Vagina (tissue), 2 donors: ENCODE measurements at places on chromosomes 7 and 10.

- no peak overlapping the region for H3K4me3 ChIP-seq
- H3K27me3 ChIP-seq: no peaks in the 10 kb centered on the region
- H3K4me1 ChIP-seq: no peaks in the 10 kb centered on the region
- H3K27ac ChIP-seq: no peak overlapping the region
Observed at GRCh38 chr10:93131986-93132385, 58.3 kb downstream of the CYP26A1 start.

DNA sequence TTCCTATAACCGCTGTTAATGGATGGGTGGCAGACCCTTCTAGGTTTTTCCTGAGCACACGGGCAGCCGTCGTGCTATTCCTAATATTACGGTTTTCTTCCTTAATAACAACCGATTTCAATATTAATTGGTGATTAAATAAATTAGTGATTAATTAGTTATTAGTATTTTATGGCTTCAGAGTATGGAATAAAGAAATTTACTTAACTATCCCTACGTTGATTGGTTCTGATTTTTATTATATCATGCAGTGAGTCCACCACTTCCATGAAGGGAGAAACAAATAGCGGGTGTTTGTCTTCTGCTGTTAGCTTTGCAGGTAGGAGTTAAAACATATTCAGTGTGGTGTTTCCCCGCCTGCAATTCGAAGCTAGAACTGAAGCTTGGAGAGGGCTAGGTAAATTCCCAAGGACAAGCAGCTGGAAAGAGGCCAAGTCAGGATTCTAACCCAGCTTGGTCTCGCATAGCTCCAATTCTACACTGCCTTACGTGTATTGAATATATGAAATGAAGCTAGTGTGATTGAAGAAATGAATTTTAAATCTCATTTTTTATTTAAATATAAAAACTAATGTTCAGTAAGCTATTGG is 928 bp upstream of the CSTF2T start:
- H3K36me3 ChIP-seq: no peaks in the 10 kb centered on the region
- peak overlapping the region; percentile 93 for H3K27ac ChIP-seq
- H3K27me3 ChIP-seq: no peaks in the 10 kb centered on the region
- peak overlapping the region; percentile 76 for H3K4me3 ChIP-seq
- DNase-seq: no peak
- H3K4me1 ChIP-seq: peaks cover 34% of the 10 kb centered on the region

- H3K4me1 ChIP-seq: no peaks in the 10 kb centered on the region
- H3K27me3 ChIP-seq: no peaks in the 10 kb centered on the region
- H3K27ac ChIP-seq: no peak overlapping the region
- DNase-seq: no peak
Observed at GRCh38 chr10:111199587-111199986, 122.8 kb downstream of the ADRA2A start.

GRCh38 chr10:131781076-131781475 is 119.7 kb upstream of the PPP2R2D start:
- no peaks in the 10 kb centered on the region for H3K4me1 ChIP-seq
- H3K27me3 ChIP-seq: no peaks in the 10 kb centered on the region
- DNase-seq: no peak

GRCh38 chr7:124566583-124566982 is 199.0 kb downstream of the GPR37 start:
- DNase-seq: no peak
- H3K27ac ChIP-seq: no peak overlapping the region
- no peaks in the 10 kb centered on the region for H3K4me1 ChIP-seq
- H3K36me3 ChIP-seq: no peaks in the 10 kb centered on the region
- no peaks in the 10 kb centered on the region for H3K27me3 ChIP-seq
- H3K4me3 ChIP-seq: no peak overlapping the region

DNA sequence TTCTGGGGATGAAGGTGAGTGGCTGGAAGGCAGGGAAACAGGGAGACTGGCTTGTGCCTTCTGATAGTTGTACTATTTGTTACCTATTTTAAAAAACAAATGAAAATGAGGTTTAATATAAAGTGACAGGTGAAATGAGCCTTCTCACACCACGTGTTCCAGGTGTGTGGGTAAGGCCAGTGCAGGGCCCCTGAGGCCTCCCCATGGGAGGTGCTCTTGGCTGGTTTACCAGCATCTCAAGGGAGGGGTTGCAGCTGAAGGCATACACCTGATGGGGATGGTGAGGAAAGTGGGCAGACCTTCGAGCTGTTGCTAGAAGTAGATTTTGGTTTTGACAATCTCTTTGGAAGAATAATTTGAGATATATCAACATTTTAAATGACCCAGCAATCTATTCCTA is 103.6 kb downstream of the ARHGAP22 start:
- H3K27ac ChIP-seq: no peak overlapping the region
- H3K4me3 ChIP-seq: no peak overlapping the region
- no peaks in the 10 kb centered on the region for H3K27me3 ChIP-seq
- DNase-seq: no peak
- H3K36me3 ChIP-seq: no peaks in the 10 kb centered on the region
- H3K4me1 ChIP-seq: peaks cover 9% of the 10 kb centered on the region

- DNase-seq: no peak
- H3K4me3 ChIP-seq: peak within 1 kb of the TSS; percentile 43
- peak within 1 kb of the TSS; percentile 35 for H3K27ac ChIP-seq
- H3K36me3 ChIP-seq: no peaks in the 10 kb centered on the region
- peaks cover 21% of the 10 kb centered on the region for H3K4me1 ChIP-seq
Observed at GRCh38 chr7:93148144-93148543, at the start of gene SAMD9L. Gene SAMD9L, minus strand, starts transcription at chr7:93148385. Its CDS starts 12,414 bp downstream, at chr7:93135971.

- no peaks in the 10 kb centered on the region for H3K4me1 ChIP-seq
- H3K36me3 ChIP-seq: no peaks in the 10 kb centered on the region
- H3K4me3 ChIP-seq: no peak overlapping the region
- no peaks in the 10 kb centered on the region for H3K27me3 ChIP-seq
- no peak for DNase-seq
- H3K27ac ChIP-seq: no peak overlapping the region
Observed at GRCh38 chr7:124152859-124153692, 120.2 kb upstream of the TMEM229A start.
